ENCODE measurements at places on chromosomes 16 and 17.

- DNase-seq, result peak; percentile 18
Measured at GRCh38 chr17:49494986-49495841, at the start of gene NGFR. TSS of gene NGFR (plus strand) at chr17:49495293. CDS start at chr17:49495418, 125 bp downstream.

DNA sequence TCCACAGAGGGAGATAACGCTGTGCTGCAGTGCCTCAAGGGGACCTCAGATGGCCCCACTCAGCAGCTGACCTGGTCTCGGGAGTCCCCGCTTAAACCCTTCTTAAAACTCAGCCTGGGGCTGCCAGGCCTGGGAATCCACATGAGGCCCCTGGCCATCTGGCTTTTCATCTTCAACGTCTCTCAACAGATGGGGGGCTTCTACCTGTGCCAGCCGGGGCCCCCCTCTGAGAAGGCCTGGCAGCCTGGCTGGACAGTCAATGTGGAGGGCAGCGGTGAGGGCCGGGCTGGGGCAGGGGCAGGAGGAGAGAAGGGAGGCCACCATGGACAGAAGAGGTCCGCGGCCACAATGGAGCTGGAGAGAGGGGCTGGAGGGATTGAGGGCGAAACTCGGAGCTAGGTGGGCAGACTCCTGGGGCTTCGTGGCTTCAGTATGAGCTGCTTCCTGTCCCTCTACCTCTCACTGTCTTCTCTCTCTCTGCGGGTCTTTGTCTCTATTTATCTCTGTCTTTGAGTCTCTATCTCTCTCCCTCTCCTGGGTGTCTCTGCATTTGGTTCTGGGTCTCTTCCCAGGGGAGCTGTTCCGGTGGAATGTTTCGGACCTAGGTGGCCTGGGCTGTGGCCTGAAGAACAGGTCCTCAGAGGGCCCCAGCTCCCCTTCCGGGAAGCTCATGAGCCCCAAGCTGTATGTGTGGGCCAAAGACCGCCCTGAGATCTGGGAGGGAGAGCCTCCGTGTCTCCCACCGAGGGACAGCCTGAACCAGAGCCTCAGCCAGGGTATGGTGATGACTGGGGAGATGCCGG, 769 bp downstream of the CD19 start:
- no peak for DNase-seq

GRCh38 chr17:77901481-77901880, 57.0 kb upstream of the TNRC6C start:
- DNase-seq, result no peak

DNA sequence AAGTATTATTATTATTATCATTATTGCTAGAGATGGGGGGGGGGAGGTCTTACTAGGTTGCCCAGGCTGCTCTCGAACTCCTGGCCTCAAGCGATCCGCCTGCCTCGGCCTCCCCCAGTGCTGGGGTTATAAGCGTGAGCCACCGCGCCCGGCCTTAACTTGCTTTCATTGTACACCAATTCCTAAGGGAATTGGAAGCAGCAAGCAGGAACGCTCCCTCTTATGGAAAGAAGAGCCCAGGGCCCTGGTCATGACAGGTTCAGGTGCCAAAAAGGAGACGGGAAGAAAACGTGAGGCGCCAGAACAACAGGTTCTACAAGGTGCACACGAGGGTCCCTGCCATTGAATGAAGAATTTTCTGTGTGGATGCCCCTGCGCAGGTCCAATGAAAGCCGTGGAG, 540 bp upstream of the RPL38 start:
- DNase-seq, result no peak

DNA sequence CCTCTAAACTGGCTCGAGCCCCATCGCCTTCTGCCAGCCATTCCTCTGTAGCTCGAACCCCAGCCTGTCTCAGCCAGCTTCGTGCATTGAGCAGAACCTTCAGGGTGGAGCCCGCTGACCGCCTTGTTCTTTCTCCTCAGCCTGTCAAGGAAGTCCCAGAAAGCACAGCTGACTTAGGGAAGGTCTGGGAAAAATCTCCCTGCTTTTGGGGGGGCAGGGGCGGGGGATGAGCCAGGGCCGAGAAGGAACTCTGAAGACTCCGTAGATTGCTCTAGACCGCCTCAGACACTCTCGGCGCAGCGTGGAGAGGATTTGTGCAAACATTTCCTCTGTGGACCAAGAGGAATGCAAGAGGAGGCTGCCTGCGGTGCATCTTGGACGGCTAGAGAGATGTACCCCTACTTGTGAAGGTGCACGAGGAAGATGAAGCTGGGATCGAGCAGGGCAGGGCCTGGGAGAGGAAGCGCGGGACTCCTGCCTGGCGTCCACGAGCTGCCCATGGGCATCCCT, at the start of gene GLP2R:
Gene GLP2R (plus strand): TSS at position 284 of the 510 bp plus-strand sequence. CDS start 140 bp downstream, at position 424.
- no peak for DNase-seq

- DNase-seq, result no peak
Measured at GRCh38 chr16:3564130-3564888, 12.9 kb downstream of the NLRC3 start.

DNA sequence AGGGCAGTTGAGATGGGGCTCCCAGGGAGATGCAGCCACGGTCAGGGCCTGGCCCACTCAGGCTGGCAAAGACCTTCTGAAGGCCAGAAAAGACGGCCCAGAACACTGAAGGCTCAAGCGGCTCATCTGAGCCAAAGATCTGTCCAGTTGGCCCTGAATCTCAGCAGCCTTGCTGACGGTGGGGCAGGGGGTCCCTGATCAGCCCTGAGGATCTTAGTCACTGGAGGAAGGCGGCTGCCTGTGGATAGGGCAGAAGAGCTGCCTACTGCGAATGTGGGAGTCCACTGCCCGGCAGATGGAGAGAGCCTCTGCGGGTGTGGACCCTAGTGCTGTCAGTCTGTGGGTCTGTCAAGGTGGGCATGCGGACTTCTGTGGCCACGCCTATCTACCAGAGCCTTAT, 1738.2 kb downstream of the TP53TG3F start:
- DNase-seq, result no peak

GRCh38 chr17:8904686-8905085, 37.2 kb upstream of the PIK3R6 start:
- DNase-seq, result no peak

DNA sequence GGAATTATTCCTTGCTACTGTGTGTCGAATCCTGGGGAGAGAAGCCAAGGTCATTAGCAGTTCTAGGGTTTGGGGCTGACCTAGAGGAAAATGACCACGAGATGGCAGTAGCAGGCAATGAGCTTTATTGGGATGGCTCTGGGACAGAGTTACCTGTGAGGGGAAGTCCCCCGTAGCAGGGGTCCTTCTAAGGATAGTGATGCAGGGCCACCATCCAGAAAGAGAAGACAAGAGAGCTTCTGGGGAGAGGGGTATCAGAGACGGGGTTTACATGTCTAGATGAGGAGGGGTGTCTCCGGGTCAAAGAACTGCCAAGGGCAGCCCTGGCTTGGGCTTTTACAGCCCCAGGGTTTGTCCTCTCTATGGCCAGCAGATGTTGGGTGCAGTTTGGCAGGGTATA, 6.4 kb upstream of the GGT6 start:
- DNase-seq, result no peak

- no peak for DNase-seq
Measured at GRCh38 chr17:80102664-80103448, 1.5 kb downstream of the GAA start.
